ENCODE measurements at places on chromosomes 3 and 15.

GRCh38 chr3:193236599-193236998, 4.4 kb upstream of the PLAAT1 start:
- no peak for DNase-seq

GRCh38 chr15:77577366-77577950, 55.3 kb downstream of the LINGO1 start:
- no peak for DNase-seq

- peak; percentile 21 for DNase-seq
Observed at GRCh38 chr15:35078221-35078915, 6.7 kb downstream of the NANOGP8 start.

DNA sequence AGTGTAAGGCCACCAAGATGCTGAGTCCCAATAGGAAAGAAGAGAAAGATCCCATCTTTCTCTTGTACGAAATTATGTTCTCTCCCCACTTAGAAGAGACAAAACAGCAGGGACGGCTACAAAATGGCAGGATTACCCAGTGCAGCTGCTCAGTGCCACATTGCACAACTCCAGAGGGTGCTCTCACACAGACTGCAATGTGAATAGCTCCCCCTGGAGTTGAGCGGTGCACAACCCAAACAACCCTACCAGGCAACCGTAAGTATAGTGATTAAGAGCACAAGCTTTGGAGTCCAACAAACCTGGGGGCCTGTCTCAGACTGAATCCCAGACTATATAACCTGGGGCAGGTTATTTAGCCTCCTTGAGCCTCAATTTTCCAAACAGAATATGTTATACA, 3.1 kb upstream of the BHLHE40 start:
- no peak for DNase-seq

GRCh38 chr15:63587527-63587926, 9.7 kb upstream of the FBXL22 start:
- DNase-seq = no peak

DNA sequence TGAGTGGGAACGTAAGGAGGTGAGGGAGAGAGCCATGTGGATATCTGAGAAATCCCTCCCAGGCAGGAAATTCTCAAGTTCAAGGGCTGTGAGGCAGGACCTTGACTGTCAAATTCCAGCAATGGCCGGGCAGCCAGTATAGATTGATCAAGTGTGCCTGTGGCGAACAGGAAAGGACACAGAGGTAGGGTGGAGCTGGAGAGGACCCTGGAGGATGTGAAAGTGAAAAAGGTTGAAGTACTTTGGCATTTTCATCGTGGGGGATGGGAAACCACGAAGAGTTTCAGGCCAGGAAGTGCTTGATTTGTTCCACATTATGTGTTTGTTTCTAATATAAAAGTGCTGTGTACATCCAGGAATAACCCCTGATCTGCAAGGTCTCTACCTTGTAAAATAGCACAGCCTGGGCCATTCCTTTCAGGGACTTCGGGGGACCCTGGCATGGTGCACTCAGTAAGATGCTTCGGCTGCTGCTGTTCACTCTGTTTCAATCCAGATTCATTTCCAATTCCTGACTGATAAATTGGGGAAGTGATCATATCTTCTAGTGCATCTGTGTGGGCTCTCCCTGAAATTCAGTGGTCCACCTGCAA, 156.6 kb downstream of the MCTP2 start:
- no peak for DNase-seq

DNA sequence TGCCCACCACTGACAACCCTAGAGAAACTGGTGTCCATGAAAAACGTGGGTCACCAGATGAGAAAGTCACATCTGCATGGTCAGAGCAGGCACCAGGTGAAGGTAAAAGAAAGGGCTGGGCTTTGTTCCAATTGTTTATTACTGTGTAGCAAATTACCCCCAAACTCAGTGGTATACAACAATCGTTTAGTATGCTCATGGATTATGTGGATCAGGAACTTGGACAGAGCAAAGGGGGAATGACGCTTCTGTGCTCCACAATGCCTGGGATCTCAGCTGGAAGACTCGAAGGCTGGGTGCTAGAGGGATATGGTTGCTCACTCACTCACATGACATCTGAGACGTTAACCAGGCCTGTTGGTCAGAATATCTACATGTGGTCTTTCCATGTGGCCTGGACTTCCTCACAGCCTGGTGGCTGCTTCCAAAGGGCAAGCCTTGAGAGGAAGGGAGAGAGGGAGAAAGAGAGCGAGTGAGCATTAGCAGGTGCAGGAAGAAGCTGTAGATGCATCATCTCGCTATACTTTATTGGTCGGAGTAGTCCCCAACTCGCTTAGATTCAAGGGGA, 44.9 kb downstream of the LPP start:
- no peak for DNase-seq

- DNase-seq = no peak
Observed at GRCh38 chr3:66667263-66667662, 166.4 kb upstream of the LRIG1 start.

DNA sequence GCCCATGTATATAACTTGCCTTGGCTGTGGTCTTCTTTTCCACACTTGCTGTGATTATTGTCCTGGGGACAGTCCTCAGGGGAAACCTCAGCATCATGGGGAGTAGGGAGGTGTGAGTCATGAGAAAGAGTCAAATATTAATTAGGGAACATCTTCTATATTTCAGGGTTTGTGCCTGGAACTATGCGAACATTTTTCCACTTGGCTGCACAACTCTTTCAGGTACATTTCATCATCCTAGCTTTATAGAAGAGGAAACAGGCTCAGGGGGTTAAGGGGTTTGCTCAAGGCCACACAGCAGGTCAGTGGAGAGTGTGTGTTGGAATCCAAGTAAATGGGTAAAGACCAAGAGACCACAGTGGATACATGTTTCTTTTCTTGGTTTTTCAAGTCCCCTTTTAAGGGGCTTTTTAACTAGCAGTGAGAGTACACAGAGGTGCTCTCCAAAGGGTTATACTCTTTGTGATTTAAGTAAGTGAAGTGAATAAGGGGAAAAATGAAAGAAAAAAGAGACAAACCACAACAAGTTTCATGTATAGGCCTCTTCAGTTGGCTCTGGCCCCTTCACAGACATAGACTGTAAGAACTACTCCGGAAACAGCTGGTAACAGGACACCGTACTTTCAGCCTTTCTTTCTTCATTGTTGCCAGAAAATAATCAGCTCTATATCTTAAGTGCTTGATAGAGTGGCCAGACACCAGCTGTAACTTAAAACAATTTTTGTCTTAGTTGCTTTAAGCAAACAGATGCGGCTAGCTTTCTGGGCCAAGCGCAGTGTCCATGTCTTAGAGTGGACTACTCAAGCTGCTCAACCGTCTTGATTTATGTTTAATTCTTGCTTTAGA, 64.6 kb downstream of the EEFSEC start:
- DNase-seq = no peak

DNA sequence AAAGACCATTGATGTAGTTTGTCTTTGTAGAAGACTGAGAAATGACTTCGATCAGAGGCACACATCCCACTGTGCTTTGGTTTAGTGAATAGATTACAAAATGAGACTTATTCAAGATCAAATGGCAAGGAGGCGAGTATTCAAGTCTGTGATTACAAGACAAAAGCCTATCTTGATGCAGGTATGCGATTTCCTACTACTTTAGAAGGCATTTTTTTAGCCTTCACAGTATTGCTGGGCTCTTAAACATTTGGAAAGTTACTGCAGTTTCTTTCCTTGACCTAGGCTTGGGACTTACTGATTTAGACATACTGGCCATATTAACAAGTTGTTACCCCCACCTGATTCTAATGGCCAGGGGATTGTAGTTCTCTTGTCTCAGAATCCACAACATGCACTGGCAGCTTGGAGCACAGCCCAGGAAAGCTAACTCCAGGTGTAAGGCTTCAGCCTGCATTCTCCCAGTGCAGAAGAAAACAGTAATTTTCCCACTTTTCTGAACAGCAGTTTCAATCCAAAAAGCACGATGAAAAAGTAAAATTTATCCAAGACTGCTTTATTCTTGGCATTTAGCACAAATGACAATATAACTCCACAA, 311.6 kb downstream of the EPHA6 start:
- no peak for DNase-seq

- no peak for DNase-seq
Observed at GRCh38 chr3:128349963-128350599, 116.6 kb downstream of the DNAJB8 start.

GRCh38 chr3:157074981-157075380, 85.0 kb downstream of the CCNL1 start:
- no peak for DNase-seq

- no peak for DNase-seq
Observed at GRCh38 chr3:23856286-23856685, 50.5 kb downstream of the UBE2E1 start.

GRCh38 chr3:80232760-80233159, 465.0 kb upstream of the ROBO1 start:
- peak; percentile 81 for DNase-seq

- no peak for DNase-seq
Observed at GRCh38 chr15:64901914-64902313, 9.8 kb upstream of the ANKDD1A start.

GRCh38 chr15:98967916-98968315, 39.7 kb downstream of the PGPEP1L start:
- no peak for DNase-seq

- no peak for DNase-seq
Observed at GRCh38 chr15:99096894-99097426, 7.9 kb upstream of the SYNM start.

GRCh38 chr15:97023488-97023844, 693.0 kb downstream of the NR2F2 start:
- no peak for DNase-seq

GRCh38 chr15:75459581-75459980, 8.1 kb upstream of the SIN3A start:
- no peak for DNase-seq

DNA sequence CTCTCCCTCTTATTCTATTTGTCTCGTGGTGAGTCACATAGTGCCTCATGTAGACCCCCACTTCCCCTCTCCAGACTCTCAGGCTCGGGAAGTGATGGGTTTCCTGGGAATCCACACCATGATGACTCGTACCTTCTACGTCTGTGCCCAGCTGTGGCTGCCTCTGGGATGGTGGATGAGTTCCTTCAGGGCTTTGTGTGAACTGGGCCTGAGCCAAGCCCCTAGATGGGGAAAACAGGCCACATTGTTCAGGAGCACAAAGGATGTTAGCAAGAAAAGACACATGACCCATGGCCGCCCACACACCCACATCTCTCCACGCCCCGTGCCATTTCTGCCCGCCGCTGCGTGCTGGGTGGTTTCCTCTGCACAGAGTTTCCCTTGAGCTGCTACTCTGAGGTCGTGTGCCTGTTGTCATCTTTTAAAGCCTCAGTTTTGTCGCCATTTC, 10.5 kb downstream of the ISG20 start:
- DNase-seq = peak; percentile 70

DNA sequence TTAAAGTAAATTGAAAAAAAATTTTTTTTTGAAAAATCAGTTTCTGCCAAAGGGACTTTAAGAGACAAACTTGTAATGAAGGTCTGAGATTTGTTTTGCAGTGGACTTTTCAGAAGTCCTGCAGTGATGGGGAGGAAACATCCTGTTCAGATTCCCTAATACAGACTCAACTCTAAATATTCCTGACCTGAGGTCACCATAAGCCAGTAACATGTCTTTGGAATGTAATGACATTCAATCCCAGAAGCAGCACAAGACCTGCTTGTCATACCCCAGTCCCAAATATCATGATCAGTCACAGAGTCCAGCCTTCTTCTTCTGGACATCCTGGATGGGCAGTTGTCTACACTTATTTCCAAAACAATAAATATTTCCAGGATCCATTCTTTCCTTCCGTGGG, 53.6 kb downstream of the TMEM39A start:
- no peak for DNase-seq

- no peak for DNase-seq
Observed at GRCh38 chr15:95626501-95627361, 703.8 kb upstream of the NR2F2 start.

DNA sequence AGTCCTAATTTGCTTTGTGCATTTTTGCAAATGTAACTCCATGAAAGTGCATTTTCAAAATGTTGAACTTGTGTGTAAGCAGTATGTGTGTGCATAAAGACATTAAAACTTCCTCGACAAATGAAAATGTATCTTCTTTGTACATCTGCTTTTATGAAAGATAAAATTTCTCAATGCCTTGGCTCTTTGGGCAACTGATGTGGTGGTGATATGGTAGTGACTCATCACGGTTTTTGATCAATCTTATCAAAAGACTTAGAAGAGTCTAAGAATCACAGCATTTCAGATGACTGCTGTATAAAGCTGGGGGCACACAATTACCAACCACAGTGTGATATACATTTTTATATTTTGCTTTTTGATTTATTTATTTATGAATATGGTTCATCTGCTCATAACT, 5.4 kb upstream of the MASP1 start:
- no peak for DNase-seq

DNA sequence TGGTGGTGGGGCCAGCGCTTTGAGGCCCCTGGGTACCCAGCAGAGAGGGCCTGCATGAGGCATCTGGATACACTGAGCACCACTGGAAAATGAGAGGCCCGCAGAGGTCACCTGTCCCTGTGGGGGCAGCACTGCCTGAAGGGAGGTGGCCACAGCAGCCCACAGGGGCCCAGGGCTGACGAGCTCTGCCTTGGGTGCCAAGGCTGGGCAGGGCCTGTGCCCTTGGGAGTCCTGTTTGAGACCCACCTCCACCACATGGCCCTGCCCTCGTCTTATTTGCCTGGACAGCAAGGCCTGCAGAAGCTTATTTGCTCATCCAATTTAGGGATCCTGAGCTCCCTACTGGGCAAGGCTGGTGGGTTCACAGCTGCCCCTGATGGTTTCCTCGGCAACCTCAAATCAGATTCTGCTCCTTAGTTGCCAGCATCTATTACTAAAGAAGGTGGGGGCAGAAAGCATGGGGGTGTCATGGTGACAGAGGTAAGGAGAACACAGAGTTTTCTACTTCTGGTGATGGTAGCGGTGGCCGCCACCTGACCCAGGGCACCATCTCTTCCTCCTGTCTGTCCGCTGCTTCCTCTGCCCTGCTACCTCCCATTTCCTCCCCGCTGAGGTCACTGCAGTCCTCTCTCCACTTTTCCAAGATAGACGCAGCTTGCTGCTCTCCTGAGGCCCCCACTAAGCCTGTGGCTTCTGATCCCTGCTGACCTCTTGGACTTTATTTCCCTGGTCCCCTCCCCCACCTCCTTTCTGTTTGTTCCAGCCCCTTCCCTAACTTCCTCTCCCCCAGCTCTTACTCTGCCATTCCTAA, 62.9 kb downstream of the HMCES start:
- DNase-seq = no peak

- DNase-seq = no peak
Observed at GRCh38 chr15:41438206-41438605, 21.3 kb downstream of the RTF1 start.

DNA sequence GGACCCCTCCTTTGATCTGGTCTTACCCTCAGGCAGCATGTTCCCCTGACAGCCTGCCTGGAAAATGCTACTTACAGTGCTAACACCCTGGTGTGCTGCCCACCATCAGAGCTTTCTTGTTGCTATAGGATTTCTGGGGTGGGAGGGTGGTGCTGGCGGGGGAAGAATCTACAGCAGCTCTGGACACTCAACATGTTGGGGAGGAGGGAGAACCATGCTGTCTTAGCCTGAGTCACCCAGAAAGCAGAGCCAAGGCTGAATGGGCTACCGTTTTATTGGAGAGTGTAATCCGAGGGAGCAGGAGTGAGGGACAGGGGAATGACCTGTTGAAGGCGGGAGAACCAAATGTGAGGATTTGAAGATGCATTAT, 45.6 kb downstream of the MFSD1 start:
- no peak for DNase-seq

GRCh38 chr15:65332391-65333147, 28.1 kb downstream of the RNU5B-1 start:
- no peak for DNase-seq
